ENCODE measurements at places on chromosomes 5 and 9.

DNA sequence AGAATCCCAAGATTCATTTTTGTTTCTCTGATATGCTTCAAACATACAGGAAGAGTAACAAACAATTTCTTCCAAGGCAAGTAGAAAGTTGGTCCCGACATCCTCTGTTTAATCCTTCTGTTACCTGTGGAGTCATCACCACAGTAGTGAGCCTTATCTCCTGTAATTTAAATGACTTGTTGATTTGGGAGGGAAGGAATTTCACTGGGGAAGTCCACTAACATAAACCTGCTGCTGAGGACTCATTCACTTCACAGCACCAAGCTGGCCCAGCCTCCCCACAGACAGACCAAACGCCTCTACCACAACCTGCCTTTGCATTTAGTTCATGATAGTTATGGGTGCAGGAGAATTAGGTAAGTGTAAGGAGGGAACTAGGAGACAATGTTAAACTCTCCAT, 63.2 kb downstream of the PRKACG start:
- DNase-seq, result no peak

GRCh38 chr9:131666029-131666428, 73.8 kb downstream of the RAPGEF1 start:
- DNase-seq, result no peak

DNA sequence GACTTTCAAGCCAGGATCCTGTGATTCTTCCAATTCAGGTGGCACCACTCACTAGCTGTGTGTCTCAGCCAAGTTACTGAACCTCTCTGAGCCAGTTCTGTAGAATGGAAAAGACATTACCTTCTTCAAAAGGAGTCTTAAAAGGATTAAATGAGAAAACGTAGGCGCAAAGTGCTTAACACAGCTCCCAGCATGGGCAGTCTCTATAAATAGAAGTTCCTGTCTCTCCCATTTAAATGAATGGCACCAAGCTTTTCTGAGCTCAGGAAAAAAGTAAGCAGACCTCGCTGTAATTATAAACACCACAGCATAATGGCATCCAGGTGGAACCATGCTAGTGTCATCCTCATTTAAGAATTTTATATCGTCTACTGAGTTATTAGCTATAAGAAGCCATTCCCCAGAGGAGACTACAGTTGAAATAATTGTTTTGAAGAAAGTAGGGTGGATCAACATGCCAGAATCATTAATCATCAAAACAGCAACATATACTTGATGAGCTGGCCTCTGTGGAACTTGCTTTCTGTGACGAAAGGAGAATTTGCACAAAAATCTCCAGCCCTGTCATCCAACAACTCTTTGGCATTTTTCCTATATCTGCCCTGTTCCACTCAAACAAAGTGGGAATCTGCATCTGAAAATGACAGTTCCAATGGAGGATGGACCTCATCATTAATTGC, 188.9 kb downstream of the SPOCK1 start:
- no peak for DNase-seq

DNA sequence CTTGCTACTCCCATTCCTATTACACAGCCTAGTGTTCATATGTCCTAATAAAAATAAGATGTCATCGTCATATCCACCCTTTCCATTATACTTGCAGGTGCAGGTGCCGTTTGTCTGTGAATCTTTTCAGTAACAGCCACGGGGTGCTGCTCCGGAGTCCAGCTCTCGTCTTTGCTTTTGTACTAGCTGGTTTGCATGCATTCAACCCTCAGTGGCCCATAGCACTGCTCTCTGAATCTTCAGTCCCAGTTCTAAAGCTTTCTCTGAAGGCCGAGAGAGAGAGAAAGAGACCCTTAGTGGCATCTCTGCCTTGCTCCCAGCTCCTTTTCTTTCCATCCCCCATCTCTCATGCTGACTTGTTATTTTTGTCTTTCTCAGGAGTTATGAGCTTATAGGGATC, 468.5 kb downstream of the TMEM232 start:
- DNase-seq, result no peak

DNA sequence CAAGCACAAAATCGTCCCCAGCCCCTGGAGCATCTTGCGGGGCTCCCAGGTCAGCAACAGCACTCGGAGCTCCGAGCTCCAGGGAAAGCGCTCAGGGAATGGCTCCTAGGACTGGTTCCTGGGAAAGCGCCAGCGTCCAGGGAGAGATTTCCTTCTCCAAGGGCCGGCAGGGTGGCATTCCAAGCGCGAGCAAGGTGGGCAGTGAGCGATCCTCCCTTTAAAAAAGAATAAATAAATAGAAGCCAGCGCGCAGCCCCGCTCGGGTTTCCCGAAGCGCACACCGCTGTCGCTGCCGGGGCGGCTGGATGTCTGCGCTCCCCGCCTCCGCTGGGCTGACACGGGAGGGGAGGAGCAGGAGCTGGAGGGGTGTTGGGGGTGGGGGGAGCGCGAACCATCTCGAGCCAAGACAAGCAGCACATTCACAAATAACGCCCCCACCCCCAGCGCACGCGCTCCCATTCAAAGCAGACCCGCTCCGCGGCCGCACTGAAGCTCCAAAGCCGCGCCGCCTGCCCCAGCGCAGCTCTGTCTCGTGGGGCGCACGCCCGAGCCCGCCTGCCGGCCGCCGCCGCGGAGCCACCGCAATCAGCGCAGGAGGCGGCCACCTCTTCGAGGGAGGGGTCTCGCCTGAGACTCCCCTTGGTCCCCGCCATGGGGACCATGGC, 327.4 kb downstream of the SH3GL2 start:
- DNase-seq, result no peak

DNA sequence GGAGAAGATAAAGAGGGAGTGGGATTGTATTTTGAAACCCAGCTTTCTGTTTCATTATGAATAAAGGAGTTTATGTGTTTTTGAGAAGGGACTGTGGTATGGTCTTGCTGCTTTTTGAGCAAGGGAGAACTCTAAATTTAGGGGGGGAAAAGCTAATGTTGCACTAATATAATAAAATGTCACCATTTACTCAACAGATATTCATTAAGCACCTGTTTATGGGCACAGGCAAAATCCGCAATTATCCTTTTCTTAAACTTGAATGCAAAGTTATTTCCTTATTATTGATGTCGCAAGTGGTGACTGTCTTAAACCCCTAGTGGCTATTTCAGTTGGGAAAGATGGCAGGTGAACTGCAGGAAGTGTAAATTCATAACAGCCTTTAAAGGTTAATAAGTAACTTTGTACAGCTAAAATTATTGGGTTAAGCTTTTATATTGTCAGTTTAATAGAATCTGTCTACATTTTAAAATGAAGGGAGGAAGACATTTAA, 1.5 kb downstream of the CDC42SE2 start:
- no peak for DNase-seq

- no peak for DNase-seq
Observed at GRCh38 chr5:173327948-173328843, at the start of gene STC2. TSS of gene STC2 (minus strand) at chr5:173328414. CDS start at chr5:173328193, 221 bp downstream.

- DNase-seq, result no peak
Observed at GRCh38 chr9:126347093-126347492, 20.5 kb downstream of the MVB12B start.

- no peak for DNase-seq
Observed at GRCh38 chr5:134708301-134708700, 30.0 kb upstream of the CAMLG start.

DNA sequence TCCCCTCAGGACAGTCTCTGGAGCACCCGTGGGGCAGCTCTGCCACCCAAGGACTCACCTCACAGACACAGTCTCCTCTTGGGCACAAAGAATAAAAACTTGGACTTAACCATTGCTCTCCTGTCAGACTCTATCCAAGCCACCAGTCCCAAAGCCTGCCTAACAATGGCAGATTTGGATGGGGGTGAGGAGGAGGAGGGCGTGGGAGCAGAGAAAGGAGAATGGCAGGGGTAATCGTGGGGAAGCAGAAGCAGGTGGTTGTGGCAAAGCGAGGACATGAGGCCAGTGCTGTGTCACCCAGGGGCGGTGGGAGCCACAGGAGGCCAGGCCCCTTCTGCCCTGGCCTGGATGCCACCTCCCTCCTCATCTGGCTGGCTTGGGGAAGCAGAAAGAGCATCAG, 5.5 kb upstream of the FAM163B start:
- no peak for DNase-seq
